Nephron progenitor cell (in vitro differentiated cells): ENCODE measurements at places on chromosomes 4 and X.
A peak's percentile ranks its signal among the peaks of the same experiment; 100 is the strongest.

GRCh38 chr4:24117975-24118374, 228.1 kb upstream of the PPARGC1A start:
- no peak for DNase-seq

DNA sequence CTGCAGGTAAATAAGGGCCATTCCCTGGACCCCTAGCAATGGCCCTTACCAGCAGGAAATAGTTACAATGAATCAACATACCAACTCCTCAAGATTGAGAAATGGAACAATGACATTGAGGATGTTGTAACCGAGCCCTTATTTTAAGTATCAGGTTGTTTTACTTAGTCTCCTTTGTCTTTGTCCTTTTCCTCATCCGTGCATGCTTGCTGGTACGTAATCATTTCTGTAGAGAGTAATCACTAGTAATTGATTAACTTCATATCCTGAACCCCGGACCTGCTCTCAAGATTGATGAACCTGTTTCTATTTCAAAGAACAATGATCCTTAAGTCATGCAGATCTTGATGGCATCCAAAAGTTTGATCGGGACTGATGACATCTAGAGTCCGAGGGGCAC, 98.6 kb upstream of the LANCL3 start:
- DNase-seq: no peak

DNA sequence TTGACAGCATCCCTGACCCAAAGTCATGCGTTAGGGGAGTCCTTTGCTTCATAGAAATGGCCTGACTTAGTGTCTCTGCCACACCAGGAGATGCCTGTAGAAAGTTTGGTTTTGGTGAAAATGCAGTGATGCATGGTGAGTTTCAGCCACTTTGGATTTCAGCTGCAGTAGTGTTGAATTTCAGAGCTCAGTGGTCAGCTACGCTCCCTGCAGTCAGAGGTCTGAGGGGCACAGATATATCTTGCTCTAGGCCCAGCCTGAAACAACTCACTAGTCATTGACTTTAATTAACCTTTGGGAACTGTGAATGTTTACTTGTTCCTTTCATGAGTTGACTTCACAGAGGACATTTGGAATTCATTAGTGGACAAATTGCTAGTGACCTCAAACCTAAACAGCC, 17.5 kb downstream of the RBMX2 start:
- peak; percentile 16 for DNase-seq

DNA sequence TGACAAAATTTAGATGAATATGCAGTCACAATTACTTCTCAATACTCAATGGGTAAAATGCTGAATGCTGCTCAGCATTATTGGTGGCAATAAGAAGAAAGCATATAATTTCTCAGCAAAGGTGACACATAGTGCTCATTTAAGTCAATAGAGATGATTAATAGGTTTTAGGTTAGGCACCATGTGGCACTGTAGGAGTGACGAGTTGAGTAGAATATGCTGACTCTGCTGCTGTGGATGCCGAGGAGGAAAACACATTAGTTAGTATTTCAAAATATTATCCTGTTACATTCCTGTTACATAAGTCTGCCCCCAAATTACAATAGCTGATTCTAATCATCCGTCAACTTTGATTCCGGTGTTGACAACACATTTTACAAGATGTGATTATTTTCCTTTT, 13.7 kb upstream of the CXCL5 start:
- DNase-seq: no peak

DNA sequence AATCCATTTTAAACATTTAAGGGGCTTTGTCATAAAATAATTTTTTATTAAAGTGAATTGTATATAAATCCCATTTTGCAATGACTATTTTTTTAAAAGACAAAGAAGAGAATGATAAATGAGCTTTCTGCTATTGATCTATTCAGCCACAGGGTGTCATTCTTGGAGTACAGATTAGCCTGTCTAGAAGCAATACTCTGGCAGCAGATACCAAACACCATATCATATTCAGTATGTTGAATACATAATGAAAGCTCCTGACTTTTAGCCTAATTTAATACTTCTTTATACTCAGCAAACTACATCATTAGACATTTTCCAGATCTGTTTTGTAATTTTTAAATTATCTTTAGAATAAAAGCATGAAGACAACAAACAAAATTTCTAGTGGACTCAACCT, 496.3 kb downstream of the PDGFC start:
- DNase-seq: no peak

- no peak for DNase-seq
Measured at GRCh38 chrX:50577326-50577725, 106.7 kb upstream of the DGKK start.

DNA sequence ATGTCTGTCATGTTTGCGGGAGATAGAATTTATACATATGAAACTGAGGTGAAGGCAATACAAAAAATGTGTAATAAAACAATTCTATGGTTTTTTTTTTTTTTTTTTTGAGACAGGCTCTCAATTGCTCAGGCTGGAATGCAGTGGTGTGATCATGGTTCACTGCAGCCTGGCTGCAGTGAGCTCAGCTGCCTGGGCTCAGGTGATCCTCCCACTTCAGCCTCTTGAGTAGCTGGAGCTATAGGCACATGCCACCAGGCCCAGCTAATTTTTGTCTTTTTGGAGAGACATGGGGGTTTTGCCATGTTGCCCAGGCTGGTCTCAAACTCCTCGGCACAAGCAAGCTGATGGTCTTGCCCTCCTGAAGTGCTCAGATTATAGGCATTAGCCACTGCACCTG, 10.1 kb downstream of the RADX start:
- no peak for DNase-seq

GRCh38 chrX:8849945-8850344, 48.8 kb upstream of the FAM9A start:
- no peak for DNase-seq

GRCh38 chrX:1767026-1767425, 152.2 kb downstream of the ASMT start:
- DNase-seq: peak; percentile 10

GRCh38 chr4:78638337-78639172, 87.0 kb downstream of the ANXA3 start:
- no peak for DNase-seq

DNA sequence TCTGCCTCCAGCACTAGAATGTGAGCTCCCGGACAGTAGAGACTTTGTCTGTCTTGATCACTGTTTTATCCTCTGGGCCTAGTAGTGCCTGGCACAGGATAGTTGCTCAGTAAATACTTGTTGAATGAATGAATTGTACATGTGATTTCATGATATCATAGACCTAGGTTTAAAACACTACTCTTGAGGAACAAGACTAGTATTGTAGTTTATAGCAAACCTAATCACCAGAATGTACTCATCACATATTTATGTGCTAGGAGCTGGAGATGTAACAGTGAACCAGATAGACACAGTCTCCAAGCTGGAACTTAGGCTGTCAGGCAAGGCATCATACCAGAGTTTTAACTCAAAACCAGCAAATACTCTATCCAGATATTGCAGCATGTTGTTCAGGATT, 23.5 kb downstream of the GAB3 start:
- DNase-seq: no peak
